SHP77 treated with DMSO at 0.1 percent for 48 hours (cell line): ENCODE measurements at places on chromosomes 7 and 10.

GRCh38 chr10:50582046-50582445 is 41.7 kb downstream of the SGMS1 start:
- no peak for DNase-seq

GRCh38 chr7:120280743-120281142 is 7.8 kb downstream of the KCND2 start:
- no peak for DNase-seq

GRCh38 chr10:20970708-20971107 is 73.6 kb upstream of the NEBL start:
- DNase-seq, result no peak

- DNase-seq, result no peak
Observed at GRCh38 chr7:55022002-55022985, 3.5 kb downstream of the EGFR start.

GRCh38 chr7:157272351-157273207 is 64.2 kb upstream of the DNAJB6 start:
- DNase-seq, result no peak

- peak; percentile 11 for DNase-seq
Observed at GRCh38 chr7:101815826-101816594, 1.4 kb upstream of the CUX1 start.

DNA sequence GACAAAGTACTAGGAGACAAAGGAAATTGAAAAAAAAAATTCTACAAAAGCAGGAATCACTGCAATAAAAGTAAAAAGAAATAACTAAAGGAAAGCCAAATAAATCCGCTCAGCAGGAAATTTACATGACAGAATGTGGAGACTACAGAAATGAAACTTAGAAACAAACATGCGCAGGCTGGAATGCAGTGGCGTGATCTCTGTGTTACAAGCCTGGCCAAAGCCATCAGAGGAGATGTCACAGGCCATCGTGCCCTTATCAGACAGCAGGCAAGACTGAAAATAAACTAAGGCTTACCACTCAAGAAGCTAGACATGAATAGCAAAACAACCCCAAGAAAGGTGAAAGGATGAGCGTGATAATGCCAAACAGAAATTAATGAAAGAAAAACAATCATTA is 6.3 kb upstream of the CAMK2B start:
- DNase-seq, result no peak

DNA sequence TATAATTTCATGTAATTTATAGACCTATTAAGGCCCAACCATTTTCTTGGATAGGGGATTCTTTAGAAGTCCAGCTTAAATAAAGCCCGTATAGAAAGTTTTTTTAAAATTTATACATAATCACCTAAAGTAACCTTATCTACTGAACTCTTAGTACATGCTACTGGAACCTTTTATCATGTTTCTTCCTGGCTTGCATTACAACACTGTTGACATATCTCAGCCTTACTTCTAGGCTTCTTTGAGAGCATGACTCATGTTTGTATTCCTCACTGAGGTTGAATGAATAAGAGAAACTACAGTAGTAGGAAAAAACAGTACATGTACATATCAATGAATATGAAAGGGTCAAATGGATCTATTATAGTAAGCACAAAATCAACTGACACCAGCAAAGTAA is 8.2 kb upstream of the MAGI2 start:
- DNase-seq, result no peak

DNA sequence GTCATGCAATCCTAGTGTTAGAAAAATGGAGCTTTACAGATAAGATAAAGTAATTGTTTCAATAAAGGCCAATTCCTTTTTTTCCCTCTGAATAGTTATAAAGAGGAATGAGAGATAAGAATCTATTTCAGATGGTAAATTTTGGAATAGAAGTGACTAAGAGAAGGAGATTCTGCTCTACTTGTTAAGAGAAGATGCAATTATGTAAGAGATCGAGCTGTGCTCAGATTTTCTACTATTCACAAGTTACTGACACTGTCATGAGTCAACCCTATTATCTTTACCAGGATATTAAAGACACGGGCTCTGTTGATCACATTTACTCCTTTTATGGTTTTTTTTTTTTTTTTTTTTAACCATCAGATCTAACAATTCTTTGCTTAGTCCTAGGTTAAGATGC is 511.3 kb downstream of the ARL4A start:
- no peak for DNase-seq

DNA sequence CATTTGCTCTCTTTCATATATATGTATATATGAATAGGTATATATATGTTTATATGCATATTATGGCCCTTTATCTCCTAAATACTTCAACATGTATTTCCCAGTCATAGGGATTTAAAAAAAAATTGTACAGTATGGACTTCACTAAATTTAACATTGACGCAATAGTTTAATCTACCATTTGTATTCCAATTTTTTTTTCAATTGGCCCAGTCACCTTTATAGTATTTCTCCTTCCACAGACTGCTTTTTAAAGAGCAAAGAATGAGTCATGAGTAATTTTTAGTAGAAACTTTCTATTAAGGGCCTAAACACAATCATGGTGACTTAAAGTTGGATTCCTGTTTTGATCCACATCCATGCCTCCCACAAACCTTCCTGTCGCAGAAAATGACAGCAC is 20.5 kb downstream of the CCSER2 start:
- DNase-seq, result no peak

- DNase-seq, result no peak
Observed at GRCh38 chr7:72152161-72153131, 259.7 kb downstream of the CALN1 start.

GRCh38 chr7:153835103-153835502 is 217.1 kb upstream of the DPP6 start:
- no peak for DNase-seq

DNA sequence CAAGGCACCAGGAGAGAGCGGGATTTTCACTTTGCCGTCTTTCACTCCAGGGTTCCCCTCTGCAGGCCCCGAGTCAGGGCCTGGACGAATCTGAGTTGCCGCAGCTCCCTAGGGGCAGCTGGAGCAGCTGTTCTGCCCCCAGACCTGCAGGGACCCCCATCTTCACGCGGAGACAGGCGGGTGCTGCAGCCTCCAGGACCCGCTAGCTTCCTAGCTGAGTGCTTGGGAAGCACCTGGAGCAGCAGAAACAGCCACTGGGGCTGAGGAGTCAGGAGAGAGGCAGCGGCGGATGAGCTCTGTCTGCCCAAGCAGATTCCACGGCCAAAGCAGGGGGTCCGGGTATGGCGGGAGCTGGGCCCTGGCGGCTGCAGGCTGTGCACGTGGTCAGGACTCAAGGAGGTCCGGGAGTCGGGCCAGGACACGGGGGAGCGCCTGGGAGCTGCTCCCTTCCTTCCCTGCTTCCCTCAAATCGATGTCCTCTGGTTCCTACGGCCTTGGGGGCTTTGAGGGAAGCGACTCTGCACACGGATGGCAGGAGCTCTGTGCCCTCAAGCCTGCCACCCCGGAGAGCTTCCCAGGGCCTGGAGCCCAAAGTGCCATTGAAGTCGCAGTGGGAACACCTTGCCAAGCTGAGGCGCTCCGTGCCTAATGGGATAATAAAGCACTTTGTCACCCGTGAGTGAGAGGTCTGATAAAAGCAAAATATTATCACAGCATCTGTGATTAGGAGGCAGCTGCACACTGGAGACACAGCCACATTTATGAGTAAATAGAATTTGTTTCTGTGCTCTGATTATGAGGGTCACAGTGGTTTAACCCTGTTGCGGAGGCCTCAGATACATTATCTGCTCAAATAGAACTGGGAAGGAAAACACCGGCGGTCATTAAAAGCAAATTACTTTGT is 17.2 kb downstream of the MNX1 start:
- no peak for DNase-seq

GRCh38 chr10:132706701-132707100 is 79.2 kb downstream of the NKX6-2 start:
- no peak for DNase-seq

DNA sequence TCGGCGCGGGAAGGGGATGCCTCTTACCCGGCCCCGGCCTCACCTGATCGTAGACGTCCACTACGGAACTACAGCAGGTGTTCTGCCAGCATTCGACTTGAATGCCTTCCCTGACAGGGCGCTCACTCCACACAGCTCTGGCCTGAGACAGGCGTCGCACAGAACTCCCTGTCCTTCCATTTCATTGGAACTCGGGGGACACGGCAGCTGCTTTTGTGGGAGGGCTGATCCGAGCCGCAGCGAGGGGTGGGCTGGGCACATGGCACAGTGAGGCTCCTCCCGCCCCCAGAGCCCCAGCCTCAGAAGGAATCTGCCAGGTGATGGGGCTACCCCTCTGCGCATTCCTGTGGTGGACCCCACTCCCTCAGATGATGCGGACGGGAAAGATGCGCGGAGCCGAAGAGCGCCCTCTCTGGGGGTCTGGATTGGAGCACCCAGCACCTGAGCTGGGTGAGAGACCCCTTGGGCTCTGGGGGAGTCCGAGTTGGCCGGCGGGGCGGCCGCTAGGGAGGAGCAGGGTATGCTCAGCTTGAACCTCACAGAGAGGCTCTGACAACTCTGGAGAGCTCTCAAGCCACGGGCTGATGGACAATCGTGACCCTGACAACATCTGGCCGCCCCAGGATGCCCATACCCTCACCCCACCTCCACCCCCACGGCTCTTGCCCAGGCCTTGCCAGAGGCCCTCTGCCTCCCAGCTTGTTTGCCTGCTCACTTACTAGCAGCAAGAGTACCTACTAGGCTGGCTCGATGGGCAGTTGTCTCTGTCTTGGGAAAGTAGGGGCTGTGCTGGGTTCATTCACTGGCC is 36.6 kb downstream of the RASGEF1A start:
- DNase-seq, result no peak

- DNase-seq, result no peak
Observed at GRCh38 chr10:3068968-3069737, 1.8 kb downstream of the PFKP start.

DNA sequence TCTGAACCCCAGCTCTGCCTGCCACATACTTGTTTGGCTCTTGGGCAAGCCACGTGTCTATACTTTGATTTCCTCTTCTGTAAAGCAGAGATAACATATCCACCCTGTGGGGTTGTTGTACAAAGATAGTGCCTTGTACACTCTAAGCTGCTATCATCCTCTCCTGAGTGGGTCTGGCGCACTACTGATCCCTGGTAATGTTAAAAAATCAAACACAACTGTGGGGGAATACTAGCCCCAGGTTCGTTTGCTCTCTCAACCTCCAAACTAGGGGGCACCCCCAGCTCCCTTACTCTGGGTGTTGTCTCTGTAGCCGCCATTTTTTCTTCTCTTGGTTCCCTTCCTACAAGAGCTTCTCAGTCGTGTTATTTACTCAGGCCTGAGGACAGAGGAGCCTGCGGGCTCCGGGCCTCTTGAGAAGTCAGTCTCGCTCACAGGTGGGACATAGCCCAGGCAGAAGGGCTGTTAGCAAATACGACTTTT is 1.0 kb downstream of the POLM start:
- DNase-seq, result no peak

- no peak for DNase-seq
Observed at GRCh38 chr10:17256051-17256450, 28.0 kb downstream of the VIM start.

DNA sequence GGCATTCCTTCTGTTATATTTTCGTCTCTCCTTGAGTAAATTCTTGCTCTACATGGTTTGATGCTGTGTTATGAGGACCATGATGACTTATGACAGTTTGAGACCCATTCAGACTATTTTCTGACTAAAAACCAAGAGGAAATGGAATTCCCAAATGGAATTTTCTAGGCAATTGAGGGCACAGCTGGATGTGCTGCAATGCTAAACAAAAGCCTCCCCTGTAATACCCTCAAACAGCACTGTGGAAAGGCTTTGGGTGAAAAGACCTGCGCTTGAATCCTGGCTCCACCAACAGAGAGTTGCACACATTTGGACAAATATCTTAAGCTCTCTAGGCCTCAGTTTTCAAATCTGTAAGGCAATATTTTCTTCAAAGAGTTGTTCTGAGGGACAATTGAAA is 129.1 kb downstream of the PRKG1 start:
- DNase-seq, result no peak

DNA sequence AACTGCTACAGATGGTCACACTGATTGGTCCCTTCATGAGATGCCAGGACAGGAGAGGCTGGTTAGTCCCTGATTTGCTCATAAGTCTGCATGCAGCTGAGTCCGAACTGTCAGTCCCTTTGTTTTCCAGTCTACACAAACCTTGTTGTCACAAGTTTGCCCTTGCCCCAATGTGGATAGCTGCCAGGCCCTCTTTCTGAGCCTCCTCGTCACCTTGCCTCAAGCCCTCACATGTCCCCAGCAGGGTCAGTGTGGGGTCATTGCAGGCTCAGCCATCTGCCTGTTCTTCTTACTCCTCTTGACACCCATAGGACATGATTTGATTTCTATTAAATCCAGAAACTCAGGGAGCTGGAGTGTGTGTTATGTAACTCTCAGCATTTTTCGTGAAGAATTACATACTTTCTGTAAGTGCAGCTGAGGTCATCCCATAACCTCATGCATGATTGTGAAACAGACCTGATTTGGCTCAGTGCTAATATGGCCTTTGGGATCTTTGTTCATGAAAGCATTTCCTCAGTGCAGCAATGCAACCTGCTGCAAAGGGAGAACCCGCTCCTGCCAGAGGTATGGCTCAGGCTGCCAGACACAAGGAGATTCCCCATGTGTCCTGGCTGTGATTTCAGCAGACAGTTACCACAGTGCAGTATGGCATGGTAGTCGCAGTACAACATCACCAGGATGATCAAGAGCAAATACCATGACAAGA is 70.0 kb upstream of the ZMIZ2 start:
- DNase-seq, result peak; percentile 38

DNA sequence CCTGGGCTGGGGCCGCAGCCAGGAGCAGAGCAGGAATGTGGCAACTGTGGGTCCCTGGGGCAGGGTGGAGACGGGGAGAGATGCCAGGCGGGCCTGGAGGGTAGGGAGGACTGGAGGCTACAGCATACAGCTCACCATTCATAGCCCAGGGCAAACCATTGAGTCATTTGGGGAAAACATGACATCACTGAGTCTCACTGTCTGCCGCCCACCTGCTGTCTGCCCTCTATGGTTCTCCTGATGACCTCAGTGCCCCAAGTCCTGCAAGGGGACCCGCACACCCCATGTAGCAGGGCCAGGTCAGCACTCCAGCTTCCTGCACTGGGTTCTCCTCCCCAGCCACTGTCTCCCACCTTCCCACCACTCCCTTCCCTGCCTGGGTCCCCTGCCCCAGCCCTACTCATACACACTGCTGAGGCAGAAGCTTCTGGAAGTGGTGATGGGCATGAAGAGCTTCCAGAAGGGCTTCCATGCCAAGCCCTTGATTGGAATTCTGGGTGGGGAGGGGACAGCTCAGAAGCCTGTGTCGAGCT is 10.4 kb downstream of the CHST3 start:
- DNase-seq, result no peak

- DNase-seq, result no peak
Observed at GRCh38 chr10:16716051-16716450, 101.2 kb downstream of the RSU1 start.

DNA sequence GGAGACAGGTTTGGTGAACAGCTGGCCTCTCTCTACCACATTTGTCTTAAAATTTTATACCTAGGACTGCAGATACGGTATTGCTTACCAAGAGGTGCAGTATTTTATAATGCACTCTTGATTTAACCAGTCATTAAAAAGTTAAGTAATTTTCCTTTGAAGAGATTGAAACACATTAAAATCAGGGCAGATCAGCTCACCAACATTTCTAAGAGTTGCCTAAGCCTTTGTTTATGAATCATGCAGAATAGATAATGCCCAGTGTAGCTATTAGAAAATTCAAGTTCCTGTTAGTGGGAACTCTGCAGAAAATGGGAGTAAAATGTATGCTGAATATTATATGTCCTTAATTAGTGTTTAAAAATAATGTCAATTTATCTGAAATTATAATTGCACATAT is 140.2 kb upstream of the PRPS1L1 start:
- DNase-seq, result no peak

- DNase-seq, result no peak
Observed at GRCh38 chr10:32577448-32577847, 131.5 kb downstream of the CCDC7 start.

GRCh38 chr10:110534571-110534970 is 32.9 kb upstream of the SMC3 start:
- DNase-seq, result no peak

- DNase-seq, result no peak
Observed at GRCh38 chr10:75061709-75062505, 49.5 kb upstream of the SAMD8 start.
